ENCODE measurements at places on chromosomes 5 and 9.
A peak's percentile ranks its signal among the peaks of the same experiment; 100 is the strongest.

DNA sequence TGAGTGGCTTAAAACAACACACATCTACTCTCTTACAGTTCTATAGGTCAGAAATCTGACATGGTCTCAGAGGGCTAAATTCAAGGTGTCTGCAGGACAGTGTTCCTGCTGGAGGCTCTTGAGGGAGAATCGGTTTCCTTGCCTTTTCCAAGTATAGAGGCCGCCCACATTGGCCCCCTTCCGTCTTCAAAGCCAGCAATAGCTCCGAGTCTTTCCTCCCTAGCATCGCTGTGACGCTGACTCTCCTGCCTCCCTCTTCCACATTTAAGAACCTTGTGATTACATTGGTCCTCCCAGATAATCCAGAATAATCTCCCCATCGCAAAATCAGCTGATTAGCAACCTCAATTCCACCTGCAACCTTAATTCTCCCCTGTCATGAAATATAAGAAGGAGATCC lies 81.3 kb upstream of the IER5L start:
- DNase-seq = no peak

DNA sequence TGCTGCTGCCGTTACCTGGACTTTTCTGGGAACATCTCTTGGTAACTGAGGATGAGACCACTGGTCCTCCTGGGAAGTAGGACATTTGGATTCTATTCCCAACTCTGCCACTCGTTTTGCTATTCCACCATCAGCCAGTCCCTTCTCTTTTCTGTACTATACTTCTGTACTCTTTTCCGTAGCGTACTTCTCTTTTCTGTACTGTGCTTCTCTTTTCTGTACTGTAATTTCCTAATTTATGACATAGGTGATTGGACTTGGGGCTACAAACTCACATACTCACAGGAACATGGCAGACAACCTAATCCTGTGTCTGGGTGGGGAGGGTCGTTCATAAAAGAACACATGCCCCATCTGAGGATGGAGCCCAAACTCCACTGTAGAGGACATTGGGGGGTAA lies 335.3 kb upstream of the PANK3 start:
- DNase-seq = no peak

DNA sequence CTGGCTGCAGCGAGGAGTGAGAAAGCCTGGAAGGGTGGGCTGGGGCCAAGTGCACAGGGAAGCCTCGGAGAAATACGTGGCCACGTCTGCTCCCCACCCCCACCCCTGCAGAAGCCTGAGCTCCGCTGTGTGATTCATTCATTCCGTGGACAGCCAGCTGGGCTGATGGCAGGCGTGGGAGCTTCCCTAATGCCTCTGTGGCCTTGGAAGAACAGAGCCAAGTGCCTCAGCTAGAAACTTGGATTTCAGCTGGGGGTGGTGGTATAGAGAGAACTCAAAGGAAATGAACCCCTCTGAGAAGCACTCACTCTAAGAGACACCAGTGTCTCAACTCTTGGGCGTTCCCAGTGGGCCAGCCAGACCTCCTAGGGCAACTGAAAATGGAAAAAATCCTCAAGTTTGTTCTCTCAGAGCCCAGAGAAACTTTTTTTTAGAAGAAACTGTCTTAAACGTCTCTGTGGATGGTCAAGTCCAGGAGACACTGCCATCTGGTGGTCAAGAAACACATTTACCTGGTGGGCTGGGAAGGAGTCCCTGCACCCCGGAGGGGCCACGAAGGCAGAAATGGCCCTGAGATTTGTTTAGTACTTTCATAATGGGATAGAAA lies 18.0 kb downstream of the ATOX1 start:
- peak; percentile 19 for DNase-seq

DNA sequence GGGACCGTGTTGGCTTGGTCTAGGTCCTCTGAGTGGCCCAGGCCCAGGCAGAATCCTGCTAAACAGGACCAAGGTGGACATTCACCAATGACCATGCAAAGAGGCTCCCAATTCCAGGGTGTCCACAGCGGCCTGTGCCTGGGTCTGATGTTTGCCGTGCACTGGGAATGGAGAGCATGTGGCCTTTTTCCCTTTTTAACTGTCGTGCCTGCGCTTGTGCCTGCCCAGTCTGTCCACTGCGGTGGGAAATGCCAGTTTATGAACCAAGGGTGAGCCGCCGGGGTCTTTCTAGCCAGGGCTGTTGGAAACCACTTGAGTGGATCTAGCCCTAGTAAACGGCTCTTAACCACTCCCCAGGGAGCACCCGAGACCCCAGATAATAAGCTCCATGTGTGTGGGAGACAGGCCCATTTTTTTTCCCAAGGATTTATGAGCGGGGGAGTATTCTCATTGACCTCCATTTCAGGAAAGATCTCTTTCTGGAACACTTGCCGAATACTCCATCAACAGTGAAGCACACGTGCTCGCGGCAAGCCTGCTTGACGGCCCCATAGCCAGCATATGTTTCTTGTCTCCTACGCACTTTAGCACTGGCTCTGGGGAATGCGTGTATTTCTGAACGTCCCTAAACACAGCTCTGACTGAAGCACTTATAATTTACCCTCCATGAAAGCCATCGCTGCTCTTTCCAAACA lies 93.2 kb upstream of the PHYKPL start:
- DNase-seq = no peak

GRCh38 chr9:87390361-87390760 lies 107.3 kb upstream of the DAPK1 start:
- no peak for DNase-seq

DNA sequence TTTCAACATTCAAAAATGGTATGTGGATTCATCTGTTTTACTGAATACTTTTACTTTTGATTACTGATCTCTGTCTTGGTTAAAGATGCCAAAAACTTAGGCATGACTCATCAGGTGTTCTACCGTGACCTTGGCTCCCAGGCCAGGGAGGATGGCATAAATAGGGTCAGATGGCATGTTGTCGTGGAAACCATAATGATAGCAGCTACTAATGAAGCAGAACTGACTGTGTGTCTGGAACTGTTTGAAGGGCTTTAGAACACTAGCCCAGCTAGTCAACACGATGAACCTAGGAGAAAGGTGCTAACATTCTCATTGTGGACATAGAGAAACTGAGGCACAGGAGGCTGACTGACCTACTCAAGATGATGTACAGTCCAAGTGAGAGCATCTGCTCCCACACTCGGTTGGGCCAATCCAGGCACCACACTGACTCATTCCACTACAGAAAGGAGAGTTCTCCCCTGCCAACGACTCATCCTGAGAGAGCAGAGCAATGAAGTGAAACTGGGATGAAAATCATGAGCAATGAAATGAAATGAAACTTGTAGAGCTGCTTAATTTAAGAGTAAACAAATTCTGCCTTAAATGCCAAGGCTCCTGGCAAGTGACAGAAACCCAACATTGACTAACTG lies 116.0 kb downstream of the TENT4A start:
- DNase-seq = no peak

GRCh38 chr5:74480201-74480600 lies 160.3 kb downstream of the ENC1 start:
- no peak for DNase-seq

- no peak for DNase-seq
Measured at GRCh38 chr9:18604767-18605730, 131.1 kb downstream of the ADAMTSL1 start.

- no peak for DNase-seq
Measured at GRCh38 chr9:93456504-93456903, 3.1 kb upstream of the FAM120AOS start.

DNA sequence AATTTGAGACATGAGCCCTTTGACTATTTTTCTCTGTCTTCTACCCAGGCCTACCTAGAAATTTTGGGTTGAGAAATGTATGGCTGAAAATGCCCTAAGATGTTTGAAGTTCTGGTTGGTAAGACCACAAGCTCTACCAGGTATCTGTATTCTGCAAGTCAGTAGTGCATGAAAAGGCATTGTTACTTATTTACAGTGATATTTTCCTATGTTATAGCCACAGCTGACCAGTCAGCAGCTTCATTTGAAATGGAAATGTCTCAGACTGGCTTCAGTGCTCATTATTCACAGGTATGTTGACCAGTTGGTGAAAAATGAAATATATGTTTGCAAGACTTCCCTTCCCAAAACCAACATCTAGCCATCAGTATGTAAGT lies 91.9 kb upstream of the ITGA2 start:
- no peak for DNase-seq

GRCh38 chr5:53478411-53479044 lies 1.9 kb upstream of the FST start:
- no peak for DNase-seq

- DNase-seq = no peak
Measured at GRCh38 chr5:66666778-66667177, 70.6 kb downstream of the MAST4 start.

- DNase-seq = no peak
Measured at GRCh38 chr5:4901924-4902323, 238.2 kb upstream of the ADAMTS16 start.

- no peak for DNase-seq
Measured at GRCh38 chr5:113195771-113196170, 219.2 kb downstream of the DCP2 start.

DNA sequence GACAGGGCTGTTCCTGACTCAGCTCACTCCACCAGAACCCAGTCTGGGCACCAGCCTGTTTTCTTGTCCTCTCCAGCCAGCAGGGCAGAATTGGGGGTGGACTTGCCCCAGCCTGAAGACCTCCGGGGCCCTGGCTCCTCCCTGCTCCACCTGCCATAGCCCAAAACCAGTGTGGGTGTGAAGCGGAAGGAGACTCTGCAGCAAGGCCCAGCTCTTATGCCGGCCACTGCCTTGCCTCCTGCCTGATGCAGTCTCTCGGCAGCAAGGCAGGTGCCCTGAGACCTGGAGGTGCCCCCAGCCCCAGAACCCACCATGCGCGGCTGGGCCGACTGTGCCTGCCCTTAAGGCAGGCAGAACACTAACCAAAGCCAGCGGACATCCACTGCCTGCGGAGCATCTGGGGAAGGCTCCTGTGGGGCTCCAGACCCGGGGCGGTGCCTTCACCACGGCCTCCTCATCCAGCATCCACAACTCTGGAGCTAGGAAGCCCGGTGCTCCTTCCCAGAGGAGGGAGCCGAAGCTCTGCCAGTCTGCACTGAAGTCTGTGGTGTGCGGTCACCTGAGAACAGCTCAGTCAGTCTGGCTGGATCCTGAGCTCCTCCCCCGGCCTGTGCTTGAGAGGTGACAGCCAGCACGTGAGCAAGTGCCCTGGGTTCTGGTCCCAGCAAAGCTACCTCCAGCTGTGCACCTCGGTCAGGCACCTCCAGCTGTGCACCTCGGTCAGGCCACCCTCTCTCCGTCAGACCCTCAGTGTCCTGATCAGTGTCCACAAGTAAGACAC lies 116.7 kb downstream of the ADAMTS2 start:
- no peak for DNase-seq

DNA sequence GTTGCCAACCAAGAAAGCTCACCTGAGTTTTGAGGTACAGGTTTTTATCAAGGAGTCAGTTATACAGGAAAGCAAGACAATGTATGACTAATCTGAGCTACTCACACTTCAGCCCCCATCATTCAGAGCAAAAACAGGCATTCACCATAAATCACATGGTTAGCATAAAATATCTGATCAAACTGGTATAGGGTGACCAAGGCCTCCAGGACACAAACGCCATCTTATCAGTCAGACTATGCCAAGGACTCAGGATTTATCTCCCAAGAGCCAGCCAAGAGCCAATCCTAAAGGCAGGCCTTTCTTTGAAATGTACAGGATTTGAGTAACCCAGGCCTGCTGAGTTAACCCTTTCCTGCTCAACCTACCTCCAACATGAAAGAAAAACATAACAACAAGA lies 313.0 kb upstream of the NREP start:
- DNase-seq = no peak

DNA sequence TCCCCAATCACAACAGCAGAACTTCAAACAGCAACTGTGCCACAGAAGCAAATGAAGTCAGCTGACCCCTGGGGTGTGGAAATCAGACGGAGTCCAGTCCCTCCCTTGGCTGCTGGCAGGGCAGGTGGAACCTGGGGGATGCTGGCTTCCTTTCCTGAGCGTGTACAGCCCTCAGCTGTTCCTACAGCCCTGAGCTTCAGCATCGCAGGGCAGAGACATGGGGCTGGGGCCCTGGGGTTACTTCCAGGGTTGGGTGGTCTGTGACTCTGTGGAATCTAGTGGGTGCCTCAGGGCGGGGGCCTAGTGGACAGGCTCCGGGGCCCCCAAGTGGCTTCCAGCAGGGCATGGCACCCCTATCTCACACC lies 7.3 kb upstream of the RXRA start:
- DNase-seq = no peak

DNA sequence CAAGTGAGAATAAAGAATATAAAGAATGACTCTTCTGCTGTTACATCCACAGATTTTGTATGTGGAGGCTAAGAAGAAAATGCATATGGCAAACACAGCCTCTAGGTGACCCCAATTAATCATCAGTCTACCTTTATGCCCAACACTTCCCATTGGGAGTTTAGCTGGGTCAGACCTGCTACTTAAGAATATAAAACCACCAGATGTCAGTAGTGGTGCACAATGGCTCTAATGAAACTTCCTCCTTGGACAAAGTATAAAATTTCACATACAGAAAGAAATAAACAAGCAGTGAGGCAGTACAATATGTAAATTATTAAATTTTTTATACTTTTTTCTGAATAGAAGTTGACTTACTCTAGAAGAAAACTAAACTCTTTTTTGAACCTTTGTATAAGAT lies 539.9 kb downstream of the BRINP1 start:
- no peak for DNase-seq

DNA sequence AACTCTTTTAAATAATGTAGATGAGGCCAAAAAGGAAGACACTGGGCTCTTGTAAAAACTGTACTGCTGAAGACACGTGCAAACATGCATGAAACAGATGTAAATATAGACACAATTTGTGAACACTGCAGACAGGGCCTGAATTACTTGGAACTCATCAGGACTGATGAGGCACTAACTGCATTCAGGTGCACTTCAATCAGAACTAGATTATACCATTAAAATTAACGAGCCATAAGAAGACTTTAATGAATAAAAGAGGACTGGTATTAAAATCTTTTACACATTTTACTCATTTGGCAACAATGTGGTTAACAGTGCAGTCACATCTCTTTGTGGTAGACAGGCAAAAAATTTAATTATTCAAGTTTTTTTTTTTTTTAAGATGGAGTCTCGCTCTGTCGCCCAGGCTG lies 13.4 kb upstream of the ZCCHC9 start:
- DNase-seq = no peak

DNA sequence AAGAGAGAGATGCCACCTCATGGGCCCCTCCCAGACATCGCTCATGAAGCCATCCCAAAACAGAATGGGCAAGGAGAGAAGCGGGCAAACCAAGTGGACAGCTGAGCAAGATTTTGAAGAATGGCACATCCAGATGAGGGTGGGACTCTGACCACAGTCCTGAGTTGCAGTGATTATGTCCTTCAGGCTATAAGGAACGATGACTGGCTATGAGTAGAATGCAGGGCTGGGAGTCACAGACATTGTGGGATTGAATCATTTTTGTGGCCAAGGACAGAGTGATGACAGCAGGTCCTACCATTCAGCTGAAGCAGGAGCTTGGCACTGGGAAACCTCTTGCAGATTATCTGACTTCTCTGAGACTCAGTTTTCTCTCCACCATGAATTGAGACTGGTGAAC lies 245.7 kb upstream of the SLC30A5 start:
- no peak for DNase-seq

GRCh38 chr9:88303721-88304451 lies 84.4 kb upstream of the SPIN1 start:
- DNase-seq = no peak
